Type B pancreatic cell (in vitro differentiated cells): ENCODE measurements at places on chromosomes 7 and 10.

GRCh38 chr10:115949282-115949844 lies 323.6 kb downstream of the GFRA1 start:
- H3K36me3 ChIP-seq = no peaks in the 10 kb centered on the region
- no peak overlapping the region for H3K4me3 ChIP-seq
- no peaks in the 10 kb centered on the region for H3K27me3 ChIP-seq
- no peak for DNase-seq
- peaks cover 12% of the 10 kb centered on the region for H3K4me1 ChIP-seq

DNA sequence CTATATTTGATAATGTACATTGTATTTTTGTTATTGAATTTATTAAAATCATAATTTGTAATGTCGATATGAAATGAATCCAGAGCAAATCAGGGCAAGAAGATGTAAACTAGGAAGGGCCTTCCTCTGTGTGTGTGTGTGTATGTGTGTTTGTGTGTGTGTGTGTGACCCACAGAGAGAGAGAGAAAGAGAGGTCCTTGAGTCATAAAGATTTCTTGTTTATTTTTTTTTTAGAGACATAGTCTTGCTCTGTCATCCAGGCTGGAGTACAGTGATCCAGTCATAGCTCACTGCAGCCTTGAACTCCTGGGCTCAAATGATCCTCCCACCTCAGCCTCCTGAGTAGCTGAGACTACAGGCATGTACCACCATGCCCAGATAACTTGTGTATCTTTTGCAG lies 50.7 kb downstream of the INPP5F start:
- no peaks in the 10 kb centered on the region for H3K4me1 ChIP-seq
- no peaks in the 10 kb centered on the region for H3K27me3 ChIP-seq
- no peak overlapping the region for H3K27ac ChIP-seq
- no peak for DNase-seq
- H3K36me3 ChIP-seq = peaks cover 4% of the 10 kb centered on the region

DNA sequence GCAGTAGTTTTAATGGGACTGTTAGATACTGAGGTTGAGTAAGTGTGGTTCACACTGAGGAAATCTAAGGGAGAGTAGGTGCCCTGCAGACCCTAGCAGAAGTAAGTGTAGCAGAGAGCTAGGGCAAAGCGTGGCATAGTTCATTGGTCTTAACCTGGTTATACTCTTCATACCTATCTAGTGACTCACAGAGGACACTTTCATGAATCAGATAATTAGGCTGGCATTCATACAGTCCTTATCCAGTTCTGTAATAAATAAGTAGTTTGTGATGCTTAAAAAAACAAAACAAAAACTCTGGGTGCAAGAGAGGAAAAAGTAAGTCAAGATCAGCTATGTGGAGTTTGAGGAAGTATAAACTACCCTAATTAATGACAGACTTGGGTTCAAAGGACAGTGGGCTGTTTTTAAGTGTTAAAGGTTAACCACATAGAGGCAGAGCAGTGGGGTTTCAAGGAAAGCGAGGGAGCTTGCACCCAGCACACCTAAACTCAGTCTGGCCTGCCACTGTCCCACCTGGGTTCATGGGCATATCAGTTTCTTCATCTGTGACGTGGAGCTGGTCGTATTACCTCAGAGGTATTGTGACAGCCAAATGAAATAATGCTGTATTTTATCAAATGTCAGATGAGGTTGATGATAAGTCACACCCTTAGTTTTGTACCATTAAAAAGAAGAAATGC lies 27.1 kb downstream of the LMTK2 start:
- no peak for DNase-seq
- peaks cover 10% of the 10 kb centered on the region for H3K36me3 ChIP-seq
- no peak overlapping the region for H3K4me3 ChIP-seq
- no peaks in the 10 kb centered on the region for H3K27me3 ChIP-seq

DNA sequence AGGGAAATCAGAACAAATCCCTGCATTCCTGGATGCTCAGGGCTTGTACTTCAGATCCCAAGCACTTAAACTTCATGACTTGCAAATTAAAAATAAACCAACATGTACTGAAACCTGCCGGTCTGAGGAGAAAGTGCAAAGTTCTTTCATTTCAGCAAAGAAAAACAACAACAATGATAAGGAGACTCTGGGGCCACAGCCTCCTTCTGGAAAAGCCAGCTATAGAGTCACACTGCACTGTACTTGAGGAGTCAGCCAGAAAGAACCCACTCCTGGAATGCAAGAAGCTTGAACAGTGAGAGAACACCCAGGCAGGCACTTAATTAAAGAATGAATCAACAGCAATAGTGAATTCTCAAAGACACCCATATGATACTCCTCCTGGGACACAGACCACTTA lies 49.7 kb upstream of the TM9SF3 start:
- no peak overlapping the region for H3K4me3 ChIP-seq
- peaks cover 52% of the 10 kb centered on the region for H3K4me1 ChIP-seq

- no peaks in the 10 kb centered on the region for H3K36me3 ChIP-seq
- H3K27ac ChIP-seq = no peak overlapping the region
- H3K27me3 ChIP-seq = no peaks in the 10 kb centered on the region
These were observed 41.3 kb downstream of the CUBN start for GRCh38 chr10:17088118-17088806.

DNA sequence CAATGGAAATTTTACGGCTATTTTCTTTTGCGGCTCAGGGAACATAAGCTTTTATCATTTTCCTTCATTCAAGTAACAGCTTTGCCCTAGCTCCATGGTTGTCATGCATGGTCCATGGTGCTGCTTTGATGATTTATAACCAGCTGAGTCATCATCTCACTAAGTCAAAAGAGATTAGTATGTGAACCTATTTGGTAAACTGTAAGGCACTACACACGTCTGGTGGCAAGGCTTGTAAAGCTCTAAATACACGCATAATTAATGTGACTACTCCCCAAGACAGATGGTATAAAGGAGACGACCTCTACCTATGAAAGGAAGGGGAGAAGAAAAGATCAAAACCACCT lies 340.2 kb downstream of the KCNMA1 start:
- H3K36me3 ChIP-seq = no peaks in the 10 kb centered on the region
- peaks cover 12% of the 10 kb centered on the region for H3K4me1 ChIP-seq
- H3K27me3 ChIP-seq = peaks cover 10% of the 10 kb centered on the region
- no peak for DNase-seq

DNA sequence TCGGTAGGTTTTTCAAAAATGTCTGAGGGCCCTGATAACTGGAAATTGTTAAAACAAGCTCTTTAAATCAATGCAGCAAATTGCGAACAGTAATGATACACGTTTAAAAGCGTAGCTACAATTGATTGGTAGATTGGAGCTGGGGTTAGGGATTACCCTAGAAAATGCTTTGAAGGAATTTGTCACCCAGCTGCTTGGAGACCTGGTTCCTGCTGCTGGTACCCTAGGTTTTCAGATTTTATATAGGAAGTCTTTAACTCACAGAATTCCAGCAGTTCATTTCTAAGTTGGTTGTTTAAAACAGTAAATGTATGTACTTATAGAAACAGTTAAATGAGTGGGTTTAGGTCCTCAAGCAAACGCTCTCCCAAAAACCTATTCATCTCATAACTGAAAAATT lies 1.5 kb downstream of the HECTD2 start:
- DNase-seq = no peak
- H3K4me1 ChIP-seq = peaks cover 24% of the 10 kb centered on the region
- H3K36me3 ChIP-seq = no peaks in the 10 kb centered on the region
- no peaks in the 10 kb centered on the region for H3K27me3 ChIP-seq
- peak overlapping the region; percentile 91 for H3K4me3 ChIP-seq

DNA sequence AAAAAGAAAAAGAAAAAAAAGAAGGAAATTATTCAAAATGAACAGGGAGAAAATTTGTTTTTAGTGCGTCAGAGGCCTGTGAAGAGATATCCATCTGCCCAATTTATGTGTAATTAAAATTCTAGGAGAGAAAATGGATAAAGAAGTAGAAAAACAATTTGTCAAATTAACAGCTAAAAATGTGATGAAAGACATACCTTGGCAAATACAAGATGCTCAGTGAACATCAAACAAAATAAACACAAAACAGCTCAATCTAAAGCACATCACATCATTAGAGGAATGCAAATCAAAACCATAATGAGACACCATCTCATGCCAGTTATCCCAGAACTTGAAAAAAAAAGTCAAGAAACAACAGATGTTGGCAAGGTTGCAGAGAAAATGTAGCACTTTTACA lies 472.8 kb downstream of the PAXIP1 start:
- H3K4me3 ChIP-seq = no peak overlapping the region
- H3K36me3 ChIP-seq = no peaks in the 10 kb centered on the region
- H3K27ac ChIP-seq = no peak overlapping the region
- no peaks in the 10 kb centered on the region for H3K27me3 ChIP-seq

DNA sequence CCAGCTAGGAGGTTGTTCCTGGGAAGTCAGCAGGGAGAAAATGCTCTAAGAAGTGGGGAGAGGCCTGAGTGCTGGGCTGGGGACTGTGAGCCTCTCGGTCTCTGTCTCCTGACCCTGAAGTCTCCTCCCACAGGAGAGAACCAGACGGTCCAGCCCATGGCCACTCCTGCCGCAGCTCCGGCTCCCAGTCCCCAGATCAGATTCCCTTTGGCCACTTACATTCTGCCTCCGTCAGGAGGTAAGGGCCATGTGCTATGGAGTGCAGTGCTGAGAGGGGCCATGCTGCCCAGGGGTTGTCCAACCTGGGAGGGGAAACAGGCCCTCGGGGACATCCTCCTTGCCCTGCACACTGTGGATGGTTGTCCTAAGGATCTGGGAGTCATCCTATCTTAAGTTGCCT lies 21.3 kb upstream of the ZNF467 start:
- H3K4me3 ChIP-seq = no peak overlapping the region
- H3K27ac ChIP-seq = no peak overlapping the region
- H3K36me3 ChIP-seq = no peaks in the 10 kb centered on the region
- H3K4me1 ChIP-seq = peaks cover 10% of the 10 kb centered on the region
- peaks cover 17% of the 10 kb centered on the region for H3K27me3 ChIP-seq
- DNase-seq = no peak

- H3K36me3 ChIP-seq = peaks cover 4% of the 10 kb centered on the region
- peak overlapping the region; percentile 97 for H3K4me3 ChIP-seq
- H3K27me3 ChIP-seq = peaks cover 11% of the 10 kb centered on the region
- H3K27ac ChIP-seq = peak overlapping the region; percentile 98
- peaks cover 8% of the 10 kb centered on the region for H3K4me1 ChIP-seq
These were observed 10.5 kb upstream of the EBLN1 start for GRCh38 chr10:22228167-22228938.

GRCh38 chr7:2834748-2835441 lies 9.2 kb downstream of the GNA12 start:
- peaks cover 48% of the 10 kb centered on the region for H3K36me3 ChIP-seq
- peaks cover 25% of the 10 kb centered on the region for H3K4me1 ChIP-seq
- no peak for DNase-seq
- no peaks in the 10 kb centered on the region for H3K27me3 ChIP-seq
- H3K4me3 ChIP-seq = no peak overlapping the region

- H3K36me3 ChIP-seq = peaks cover 13% of the 10 kb centered on the region
- peaks cover 4% of the 10 kb centered on the region for H3K27me3 ChIP-seq
- H3K4me1 ChIP-seq = peaks cover 18% of the 10 kb centered on the region
- peak; percentile 90 for DNase-seq
These were observed 97.9 kb downstream of the WDR11 start for GRCh38 chr10:120948889-120949608.

GRCh38 chr7:17062151-17063044 lies 180.6 kb upstream of the AGR3 start:
- H3K4me1 ChIP-seq = no peaks in the 10 kb centered on the region
- H3K27ac ChIP-seq = no peak overlapping the region
- H3K27me3 ChIP-seq = no peaks in the 10 kb centered on the region

DNA sequence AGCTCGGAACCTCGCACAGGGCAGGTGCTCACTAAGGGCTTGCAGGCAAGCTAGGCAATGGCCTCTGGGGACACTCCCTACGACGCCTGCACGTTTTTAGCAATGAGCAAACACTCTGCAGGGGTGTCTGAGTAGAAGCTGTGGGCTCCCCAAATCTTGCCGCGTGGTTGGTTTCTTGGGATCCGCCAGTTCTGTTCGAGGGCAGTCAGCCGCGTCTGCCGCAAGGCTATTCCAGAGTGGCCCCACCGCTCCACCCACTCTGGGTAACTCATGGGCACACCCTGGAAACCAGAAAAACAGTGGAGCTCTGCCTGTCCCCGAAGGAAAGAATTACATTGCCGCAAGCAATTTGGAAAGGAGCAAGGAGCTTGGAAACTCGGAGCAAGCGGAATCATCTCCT lies 189.3 kb upstream of the LYZL2 start:
- no peak overlapping the region for H3K27ac ChIP-seq
- no peaks in the 10 kb centered on the region for H3K27me3 ChIP-seq
- H3K36me3 ChIP-seq = no peaks in the 10 kb centered on the region
- no peak overlapping the region for H3K4me3 ChIP-seq

DNA sequence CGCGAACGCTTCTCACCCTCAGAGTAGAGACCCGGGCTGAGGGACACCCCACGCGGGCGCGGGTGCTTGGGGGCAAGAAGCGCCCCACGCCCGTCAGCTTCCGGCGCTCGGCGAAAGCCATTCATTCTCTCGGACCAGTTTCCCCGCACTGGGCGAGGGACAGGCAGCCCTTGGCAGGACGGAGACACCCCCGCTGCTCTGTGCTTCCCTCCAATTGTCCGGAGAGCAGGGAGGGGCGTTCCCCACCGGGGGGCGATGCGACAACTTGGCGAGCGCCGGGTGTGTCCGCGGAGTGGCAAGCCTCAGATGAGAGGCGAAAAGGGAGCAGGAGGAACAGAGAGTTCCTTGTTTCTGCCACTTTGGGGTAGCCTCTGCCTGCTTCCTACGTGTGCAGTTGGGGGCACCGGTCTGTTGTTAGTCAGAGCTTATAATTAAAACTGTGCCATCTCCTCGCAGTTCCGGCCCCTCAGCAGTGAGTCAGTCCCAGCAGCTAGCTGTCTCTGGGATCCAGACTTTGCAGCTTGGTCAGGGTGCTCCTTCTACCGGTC lies 1.7 kb downstream of the GPR158 start:
- H3K27ac ChIP-seq = no peak overlapping the region
- DNase-seq = no peak
- peak overlapping the region; percentile 80 for H3K4me3 ChIP-seq
- H3K4me1 ChIP-seq = no peaks in the 10 kb centered on the region
- H3K27me3 ChIP-seq = peaks cover 86% of the 10 kb centered on the region
- no peaks in the 10 kb centered on the region for H3K36me3 ChIP-seq

GRCh38 chr10:66925896-66926715 lies at the start of gene LRRTM3:
LRRTM3 (plus strand) TSS chr10:66926036.
- H3K27ac ChIP-seq = peak within 1 kb of the TSS; percentile 76
- no peaks in the 10 kb centered on the region for H3K36me3 ChIP-seq
- no peak for DNase-seq
- peak within 1 kb of the TSS; percentile 85 for H3K4me3 ChIP-seq
- H3K27me3 ChIP-seq = peaks cover 53% of the 10 kb centered on the region
- H3K4me1 ChIP-seq = peaks cover 26% of the 10 kb centered on the region

- H3K36me3 ChIP-seq = no peaks in the 10 kb centered on the region
- H3K4me3 ChIP-seq = no peak overlapping the region
- H3K4me1 ChIP-seq = no peaks in the 10 kb centered on the region
These were observed 491.7 kb downstream of the GRM8 start for GRCh38 chr7:126760914-126761577.

DNA sequence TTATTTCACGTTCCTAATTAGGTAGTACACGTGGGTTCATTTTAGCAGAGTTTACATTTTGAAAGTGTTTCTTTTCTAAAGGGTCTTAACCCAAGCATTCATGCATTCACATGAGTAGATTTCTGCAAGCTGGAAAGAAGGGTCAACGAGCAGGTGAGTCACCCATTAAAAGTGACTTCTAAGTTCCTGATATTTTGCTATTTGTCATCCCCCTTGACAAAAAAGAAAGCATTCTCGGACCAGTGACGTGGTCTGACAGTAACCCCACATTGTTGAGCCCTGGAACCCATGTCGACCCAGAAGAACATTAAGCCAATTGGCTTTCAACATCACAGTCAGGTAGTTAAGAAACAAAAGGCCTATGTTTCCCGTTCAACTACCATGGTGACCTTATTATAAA lies 49.6 kb downstream of the ABCB5 start:
- no peaks in the 10 kb centered on the region for H3K27me3 ChIP-seq
- no peaks in the 10 kb centered on the region for H3K4me1 ChIP-seq
- no peak for DNase-seq
- no peak overlapping the region for H3K4me3 ChIP-seq
